Fibroblast of the aortic adventitia (primary cell): ENCODE measurements at places on chromosomes 5 and 9. TPM values are rescaled to one million over a fixed set of nuclear protein-coding genes. Genes with fewer than 3 reads are reported as not detected.
A peak's percentile ranks its signal among the peaks of the same experiment; 100 is the strongest.

FIBCD1 gene
- 0.27 TPM in 1 of 2 replicates, not detected in the other for total RNA-seq

SAPCD2 gene
- 0.41 and 1.5 TPM in 2 replicates for total RNA-seq

AQP3 gene
- total RNA-seq = 0.54 and 1.9 TPM in 2 replicates

ECSCR gene
- total RNA-seq = 0.36 and 1.1 TPM in 2 replicates

LRRC70 gene
- 1.2 and 1.6 TPM in 2 replicates for total RNA-seq

DIRAS2 gene
- total RNA-seq = 1.6 TPM in 1 of 2 replicates, not detected in the other

SLC45A2 gene
- 0.09 TPM in 1 of 2 replicates, not detected in the other for total RNA-seq

TAF11L5 gene
- not detected in 2 replicates for total RNA-seq

DNA sequence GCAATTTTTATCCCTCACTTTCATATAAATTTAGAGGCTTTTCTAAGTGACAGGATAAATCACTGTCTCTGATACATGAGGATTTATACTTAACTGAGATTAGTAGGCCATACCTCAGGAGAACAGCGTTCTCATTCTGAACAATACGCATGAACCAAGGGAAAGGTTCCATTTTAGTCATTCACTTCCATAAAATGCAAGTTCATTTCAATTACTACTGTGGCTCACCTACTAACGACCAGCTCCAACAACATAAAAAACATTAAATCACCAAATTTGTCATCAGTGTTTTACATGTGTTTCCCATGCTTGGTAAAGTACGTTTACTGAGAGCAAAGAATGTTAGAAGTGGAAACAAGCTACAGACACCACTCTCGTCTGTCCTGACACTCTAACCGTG, 67.4 kb downstream of the EFNA5 start:
- DNase-seq = no peak

- no peak for DNase-seq
Measured at GRCh38 chr9:38060681-38061080, 8.3 kb downstream of the SHB start.

GRCh38 chr5:67195406-67196275, 958 bp downstream of the CD180 start:
- no peak for DNase-seq

DNA sequence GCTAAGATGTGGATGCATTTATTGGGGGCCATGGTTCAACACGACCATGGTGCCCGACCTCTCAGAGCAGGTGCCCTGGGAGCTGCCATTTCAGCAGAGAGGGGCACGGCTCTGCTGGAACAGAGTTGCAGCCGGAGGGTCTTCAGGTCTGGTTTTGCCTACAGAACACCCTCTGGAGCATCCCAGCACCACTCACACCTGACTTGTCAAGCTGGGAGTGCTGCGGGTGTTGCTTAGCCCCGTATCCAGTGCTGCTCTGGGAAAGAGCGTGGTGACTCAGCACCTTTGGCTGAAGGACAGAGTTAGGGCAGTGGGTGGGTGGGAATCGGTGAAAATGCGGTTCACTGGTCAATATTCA, 36.5 kb upstream of the IRX4 start:
- DNase-seq = no peak

DNA sequence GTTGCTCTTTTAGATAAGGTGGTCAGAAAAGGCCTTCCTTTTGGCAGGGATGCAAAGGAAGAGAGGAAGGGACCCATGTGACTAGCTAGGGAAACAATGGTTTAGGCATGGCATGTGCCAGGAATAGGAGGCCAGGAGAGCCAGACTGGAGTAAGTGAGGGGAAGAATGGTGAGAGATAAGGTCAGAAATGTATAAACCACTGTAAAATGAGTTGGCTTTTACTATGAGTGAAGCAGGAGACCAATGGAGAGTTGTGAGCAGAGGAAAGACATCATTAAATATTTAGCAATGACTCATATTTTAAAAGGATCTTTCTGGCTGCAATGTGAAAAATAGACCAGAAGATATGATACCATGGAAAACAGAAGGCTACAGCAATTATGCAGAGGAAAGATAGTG, 50.9 kb downstream of the AP3B1 start:
- peak; percentile 88 for DNase-seq

DNA sequence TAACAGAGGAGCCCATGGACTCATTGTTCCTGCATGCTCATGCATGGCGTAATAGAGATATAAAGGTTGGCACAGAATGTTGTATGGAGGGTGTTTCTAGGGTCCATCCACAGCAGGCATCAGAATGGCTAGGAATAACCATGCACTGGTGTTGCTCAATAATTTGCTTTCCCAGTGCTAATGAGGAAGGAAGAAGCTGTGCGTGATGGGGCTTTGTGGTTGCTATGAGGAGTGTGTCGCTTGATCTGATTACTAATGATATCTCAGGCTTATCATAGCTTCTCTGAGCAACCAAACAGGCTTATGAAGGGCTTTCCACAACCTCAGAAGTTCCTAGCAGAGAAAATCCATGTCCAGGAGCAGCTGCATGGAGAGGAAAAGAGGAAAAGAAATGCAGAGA, 151.3 kb upstream of the TRPC7 start:
- DNase-seq = no peak

DNA sequence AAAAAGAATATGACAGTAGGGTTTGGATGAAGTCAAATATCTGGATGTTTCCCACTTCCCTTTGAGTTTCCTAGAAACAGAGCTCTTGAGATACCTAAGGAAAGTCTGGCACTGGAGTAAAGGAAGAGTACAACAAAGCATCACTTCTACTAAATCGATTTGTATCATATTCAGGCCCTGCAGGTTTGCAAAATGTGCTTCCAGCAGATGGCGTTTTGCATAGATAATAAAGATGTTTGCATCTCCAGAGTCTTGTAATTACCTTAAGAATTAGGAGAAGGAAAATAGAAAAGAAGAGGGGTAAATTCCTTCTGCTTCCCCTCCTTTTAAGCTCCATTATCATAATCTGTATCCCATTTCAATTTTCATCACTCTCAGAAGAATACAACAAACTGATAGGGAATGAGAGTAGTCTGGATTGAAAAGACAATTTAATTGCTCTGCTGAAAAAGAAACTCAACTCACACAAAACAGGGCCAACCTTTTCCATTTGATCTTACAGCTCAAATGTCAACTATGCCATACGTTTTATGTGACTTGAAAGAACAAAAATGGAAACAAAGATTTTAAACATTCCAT, 380.4 kb downstream of the PTPRD start:
- DNase-seq = peak; percentile 2

- no peak for DNase-seq
Measured at GRCh38 chr5:143760131-143760505, 51.8 kb upstream of the HMHB1 start.

- DNase-seq = no peak
Measured at GRCh38 chr5:153459051-153459743, 31.3 kb upstream of the GRIA1 start.

DNA sequence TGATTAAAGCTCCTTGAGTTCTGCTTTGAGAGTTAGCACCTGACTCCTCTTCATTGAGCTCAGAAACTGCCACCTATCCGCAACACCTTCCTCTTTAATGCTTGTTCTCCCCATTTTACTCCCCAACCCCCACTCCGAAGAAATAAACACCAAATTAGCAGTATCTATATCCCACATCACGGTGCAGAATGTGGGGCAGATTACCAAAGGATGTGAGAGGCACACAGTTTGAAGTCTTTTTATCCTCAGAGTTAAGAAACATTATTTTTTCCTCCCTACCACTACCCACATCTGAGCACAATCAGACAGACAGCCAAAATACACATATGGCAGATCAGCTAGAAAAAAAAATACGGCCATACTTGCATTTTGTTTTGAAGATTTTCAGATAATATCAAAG, 26.1 kb upstream of the IL7R start:
- no peak for DNase-seq

DNA sequence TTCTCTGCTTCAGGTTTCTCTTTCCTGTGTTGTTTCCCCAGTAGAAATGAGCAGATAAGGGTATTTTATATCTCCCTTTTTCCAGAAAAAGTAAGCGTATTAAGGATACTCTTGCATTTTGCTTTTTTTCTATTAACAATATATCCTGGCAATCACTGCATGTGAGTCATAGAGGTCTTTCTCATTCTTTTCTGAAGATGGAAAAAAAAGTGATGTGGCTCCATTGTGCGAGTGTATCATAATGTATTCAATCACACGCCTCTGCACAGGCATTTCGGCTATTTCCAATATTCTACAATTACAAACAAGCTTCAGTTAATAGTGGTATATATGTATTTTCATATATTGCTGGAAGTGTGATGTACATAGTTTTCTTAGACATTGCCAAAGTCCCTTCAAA, 155.9 kb downstream of the MED27 start:
- DNase-seq = peak; percentile 5

DNA sequence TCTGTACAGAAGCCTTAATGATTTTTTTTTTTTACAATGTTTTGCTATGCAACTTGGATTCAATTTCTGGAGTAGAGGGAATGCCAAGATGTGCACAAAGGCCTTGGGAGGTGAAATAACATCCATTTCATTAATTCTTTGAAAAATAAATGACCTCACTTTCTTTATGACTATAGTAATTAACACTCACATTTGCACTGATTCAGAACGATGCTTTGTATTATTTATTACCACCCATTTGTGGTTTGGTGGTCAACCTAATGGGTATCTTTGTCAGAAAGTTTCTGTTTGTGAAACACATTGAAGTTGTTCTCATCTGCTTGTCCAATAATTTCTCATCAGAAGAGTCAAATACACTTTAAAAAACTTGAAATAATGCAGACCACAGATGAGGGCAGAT, 169.3 kb downstream of the NTRK2 start:
- no peak for DNase-seq

GRCh38 chr9:85858056-85858750, 82.7 kb upstream of the NAA35 start:
- DNase-seq = no peak

DNA sequence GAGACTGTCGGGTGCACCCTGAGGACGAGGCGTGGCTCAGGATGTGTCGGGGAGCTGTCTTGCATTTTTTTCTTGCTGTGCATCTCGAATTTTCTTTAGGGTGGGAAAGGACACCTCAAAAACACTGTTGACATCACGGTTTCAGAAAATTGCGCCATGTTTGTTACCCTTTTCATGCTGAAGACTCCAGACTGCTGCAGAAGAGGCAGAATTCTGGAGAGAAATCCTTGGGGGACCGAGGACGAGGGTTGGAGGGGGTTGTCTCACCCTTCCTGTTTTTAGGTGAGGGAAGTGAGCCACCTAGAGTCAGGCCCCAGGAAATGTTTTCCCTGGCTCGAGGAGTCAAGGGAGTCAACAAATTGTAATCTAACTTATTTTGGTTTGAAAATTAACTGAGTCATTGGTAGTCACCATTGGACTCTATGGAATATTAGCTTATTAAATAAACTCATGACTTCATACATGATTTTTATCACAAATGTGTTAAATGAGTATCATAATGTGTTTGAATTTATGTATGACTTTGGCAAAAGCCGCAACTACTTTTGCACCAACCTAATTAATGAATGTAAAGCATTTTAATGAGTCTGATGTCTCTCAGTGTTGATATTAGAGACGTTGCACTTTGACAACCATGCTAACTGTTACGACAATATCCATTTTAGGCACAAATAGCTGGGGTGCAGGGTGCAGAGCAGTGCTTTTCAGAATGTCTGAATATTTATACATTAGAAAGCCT, 724 bp upstream of the LYSMD3 start:
- DNase-seq = peak; percentile 84

- DNase-seq = no peak
Measured at GRCh38 chr9:81720450-81721086, 31.2 kb upstream of the TLE1 start.

DNA sequence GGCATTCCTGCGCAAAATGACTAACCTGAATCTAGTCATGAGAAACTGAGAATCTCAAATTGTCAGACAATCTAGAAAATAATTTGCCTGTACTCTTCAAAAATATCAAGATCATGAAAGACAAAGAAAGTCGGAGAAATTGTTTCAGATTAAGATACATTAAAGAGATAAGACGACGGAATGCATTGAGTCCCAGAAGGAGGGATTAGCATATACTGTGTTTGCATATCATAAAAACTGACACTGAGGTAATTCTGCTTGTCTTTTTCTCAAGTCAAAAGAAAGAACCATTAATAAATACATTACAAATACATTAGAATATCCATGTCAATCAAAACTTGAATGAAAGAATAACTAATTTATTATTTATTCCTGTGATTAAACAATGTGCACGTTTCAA, 88.4 kb downstream of the CDH12 start:
- DNase-seq = no peak

GRCh38 chr5:80963966-80964481, 3.9 kb downstream of the RASGRF2 start:
- peak; percentile 52 for DNase-seq

- no peak for DNase-seq
Measured at GRCh38 chr5:89900346-89900745, 509.2 kb downstream of the CETN3 start.

DNA sequence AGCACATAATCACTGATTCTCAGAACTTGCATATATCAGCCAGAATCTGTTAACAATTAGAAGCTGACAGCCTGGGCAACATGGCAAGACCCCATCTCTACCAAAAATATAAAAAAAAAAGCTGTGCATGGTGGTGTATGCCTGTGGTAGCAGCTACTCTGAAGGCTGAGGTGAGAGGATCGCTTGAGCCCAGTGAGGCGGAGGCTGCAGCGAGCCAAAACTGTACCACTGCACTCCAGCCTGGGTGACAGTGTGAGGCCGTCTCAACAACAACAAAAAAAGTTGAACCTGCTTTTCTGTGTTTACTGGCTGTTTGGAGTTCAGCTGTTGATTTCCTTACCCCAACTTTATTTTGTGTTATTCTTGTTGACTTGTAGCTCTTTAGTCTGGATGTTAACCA, 66.8 kb downstream of the GOLPH3 start:
- no peak for DNase-seq

DNA sequence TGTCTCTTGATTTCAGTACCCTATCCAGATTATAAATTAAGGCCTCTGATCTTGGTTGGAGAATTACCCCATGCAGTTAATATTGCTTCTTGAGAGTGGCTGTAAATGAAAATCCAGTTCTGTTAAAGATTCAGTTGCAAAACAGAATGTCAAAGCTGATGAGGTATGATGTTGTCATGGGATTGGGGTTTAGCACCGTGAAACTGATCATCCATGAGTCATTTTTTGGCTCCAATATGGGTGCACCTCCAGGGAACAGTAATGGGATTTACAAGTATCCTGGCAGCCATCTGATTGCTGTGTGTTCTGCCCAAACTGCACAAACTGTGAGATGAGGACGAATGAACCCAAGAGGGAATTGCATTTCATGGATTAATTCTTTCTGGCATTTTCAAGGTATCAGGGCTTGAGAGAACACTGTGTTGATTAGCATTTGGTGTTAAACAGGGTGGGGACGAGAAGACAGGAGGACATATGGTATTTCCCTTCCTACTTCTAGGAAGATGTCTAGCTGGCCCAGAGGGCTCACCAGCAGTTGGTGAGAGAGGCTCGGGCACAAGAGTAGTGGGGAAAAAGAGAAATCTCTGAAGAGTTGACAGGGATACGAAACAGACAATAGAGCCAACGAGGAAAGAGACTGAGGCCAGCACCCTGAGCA, 214.7 kb downstream of the GAS1 start:
- peak; percentile 98 for DNase-seq
